NCI-H345 (cell line): ENCODE measurements at places on chromosomes 5 and 9.

DNA sequence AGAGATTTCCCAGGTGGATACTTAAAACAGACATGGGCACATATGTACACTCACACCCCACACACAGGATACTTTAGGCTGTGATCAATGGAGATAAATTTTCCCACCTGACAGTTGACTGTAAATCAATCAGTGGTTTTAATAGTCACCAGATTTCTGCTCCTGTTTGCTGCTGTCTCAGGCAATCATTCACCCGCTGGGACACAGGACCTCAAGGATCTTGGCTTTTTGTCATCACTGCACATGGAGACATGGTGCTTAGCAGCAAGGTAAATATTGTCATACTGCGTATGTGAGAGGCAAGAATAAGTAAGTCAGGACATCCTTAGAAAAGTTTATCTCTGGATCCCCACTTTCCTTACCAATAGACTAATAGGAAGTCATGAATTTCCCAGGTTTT lies 60.8 kb upstream of the KLF9 start:
- no peak for DNase-seq

DNA sequence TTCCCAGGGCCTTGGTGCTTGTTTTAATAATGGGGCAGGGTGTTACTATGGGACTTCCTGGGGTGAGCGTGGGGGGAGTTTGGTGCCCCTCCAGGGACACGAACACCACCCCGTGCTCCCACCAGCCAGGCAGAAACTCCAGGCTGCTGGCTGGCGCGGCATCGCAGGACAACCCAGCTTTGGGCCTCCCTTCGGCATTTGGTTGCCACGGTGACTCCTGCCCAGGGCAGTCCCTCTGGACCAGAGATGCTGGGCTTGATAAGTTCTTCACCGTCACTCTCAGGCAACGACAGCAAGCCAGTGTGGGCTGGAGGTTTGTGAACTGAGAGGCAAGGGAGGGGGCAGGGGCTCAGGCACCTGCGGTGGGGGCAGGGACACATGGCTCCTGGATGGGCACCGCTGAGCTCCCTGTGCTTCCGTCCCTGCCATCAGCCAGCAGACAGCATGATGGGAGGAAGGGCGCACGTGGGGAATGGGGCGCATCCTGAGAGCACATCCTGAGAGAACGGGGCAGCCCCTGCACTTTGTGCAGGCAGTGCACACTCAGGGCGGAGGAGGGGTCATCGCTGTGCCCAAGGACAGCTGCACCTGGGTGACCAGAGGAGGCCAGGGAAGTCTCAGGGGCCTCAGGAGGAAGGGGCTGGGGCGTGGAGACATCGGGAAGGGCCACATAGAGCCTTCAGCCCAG lies 116.4 kb downstream of the RXRA start:
- DNase-seq, result peak; percentile 19

DNA sequence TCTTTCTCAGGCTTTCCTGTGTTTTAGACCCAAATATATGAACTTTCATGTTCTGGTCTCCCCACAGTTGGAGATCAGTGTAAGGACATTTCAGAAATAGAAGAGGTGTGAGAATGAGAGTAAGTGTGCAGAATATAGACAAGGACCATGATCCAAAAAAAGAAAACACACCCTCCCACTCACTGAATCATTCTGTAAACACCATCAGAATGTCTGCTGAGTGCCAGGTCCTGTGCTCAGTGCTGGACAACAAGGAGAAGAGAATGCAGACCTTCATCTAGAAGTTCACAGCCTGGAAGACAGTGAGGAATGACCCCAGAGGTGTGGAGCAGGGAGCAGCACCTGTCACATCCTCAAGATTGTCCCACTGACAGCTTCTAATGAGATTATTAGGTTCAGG lies 19.1 kb upstream of the SH3RF2 start:
- DNase-seq, result no peak

GRCh38 chr5:15069407-15069905 lies 197.9 kb upstream of the ANKH start:
- DNase-seq, result no peak

GRCh38 chr9:135924628-135925338 lies 17.4 kb upstream of the CAMSAP1 start:
- no peak for DNase-seq

DNA sequence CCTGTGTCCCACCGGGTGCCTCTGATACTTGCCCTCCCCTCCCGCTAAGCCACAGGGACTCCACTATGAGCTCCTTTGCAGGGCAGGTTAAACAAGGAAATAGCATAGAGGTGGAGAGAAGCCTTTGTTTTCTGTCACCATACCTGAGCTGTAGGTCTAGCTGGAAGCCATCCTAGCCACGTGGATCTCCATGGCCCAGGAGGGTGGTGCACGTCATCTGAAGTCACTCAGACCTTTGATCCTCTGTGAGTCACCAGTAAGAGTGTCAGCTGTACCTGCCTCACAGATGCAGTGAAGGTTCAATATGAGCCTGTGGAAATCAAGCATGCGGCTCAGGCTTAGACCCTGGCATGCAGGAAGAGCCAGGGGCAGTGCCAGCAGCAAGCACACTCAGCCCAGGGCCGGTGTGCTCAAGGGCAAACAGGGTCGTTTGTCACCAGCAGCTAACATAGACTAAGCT lies 55.1 kb downstream of the ASS1 start:
- peak; percentile 15 for DNase-seq

- no peak for DNase-seq
These were observed 74.7 kb downstream of the NTRK2 start for GRCh38 chr9:84744195-84744594.

DNA sequence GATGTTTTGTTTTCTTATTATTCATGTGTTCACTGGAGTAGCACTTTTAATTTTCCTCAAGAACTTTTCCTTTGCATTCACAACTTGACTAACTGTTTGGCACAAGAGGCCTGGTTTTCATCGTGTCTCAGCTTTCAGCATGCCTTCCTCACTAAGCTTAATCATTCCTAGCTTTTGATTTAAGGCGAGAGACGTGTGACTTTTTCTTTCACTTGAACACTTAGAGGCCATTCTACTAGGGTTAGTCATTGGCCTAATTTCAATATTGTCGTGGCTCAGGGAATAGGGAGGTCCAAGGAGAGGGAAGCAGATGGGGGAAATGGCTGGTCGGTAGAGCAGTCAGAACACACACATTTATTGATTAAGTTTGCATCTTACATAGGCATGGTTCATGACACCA lies 94.0 kb downstream of the ZNF462 start:
- no peak for DNase-seq

- no peak for DNase-seq
These were observed 19.6 kb downstream of the ITGA2 start for GRCh38 chr5:53008751-53009150.
